ENCODE measurements at places on chromosomes 4 and X.

DNA sequence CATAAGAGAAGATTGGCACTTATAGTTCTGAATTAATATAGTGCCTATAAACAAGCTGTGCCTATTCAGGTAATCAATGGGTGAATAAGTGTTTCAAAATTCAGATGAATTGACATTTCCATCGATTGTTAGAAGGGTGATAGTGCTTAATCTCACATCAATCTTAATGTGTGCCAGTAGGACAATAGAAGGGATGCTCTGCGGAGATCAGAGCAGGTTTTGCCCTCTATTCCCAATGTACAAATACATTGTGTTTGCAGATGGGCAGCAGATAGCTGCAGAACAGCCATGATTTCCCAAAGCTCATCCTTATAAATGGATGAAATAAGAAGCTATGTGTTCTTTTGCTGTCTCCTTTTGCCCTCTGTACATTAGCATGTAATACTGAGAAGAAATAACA, 7.2 kb downstream of the MAB21L2 start:
- no peak for DNase-seq

- no peak for DNase-seq
Measured at GRCh38 chr4:62119195-62119594, 919.1 kb downstream of the ADGRL3 start.

- no peak for DNase-seq
Measured at GRCh38 chr4:113586072-113586471, 175.5 kb downstream of the CAMK2D start.

DNA sequence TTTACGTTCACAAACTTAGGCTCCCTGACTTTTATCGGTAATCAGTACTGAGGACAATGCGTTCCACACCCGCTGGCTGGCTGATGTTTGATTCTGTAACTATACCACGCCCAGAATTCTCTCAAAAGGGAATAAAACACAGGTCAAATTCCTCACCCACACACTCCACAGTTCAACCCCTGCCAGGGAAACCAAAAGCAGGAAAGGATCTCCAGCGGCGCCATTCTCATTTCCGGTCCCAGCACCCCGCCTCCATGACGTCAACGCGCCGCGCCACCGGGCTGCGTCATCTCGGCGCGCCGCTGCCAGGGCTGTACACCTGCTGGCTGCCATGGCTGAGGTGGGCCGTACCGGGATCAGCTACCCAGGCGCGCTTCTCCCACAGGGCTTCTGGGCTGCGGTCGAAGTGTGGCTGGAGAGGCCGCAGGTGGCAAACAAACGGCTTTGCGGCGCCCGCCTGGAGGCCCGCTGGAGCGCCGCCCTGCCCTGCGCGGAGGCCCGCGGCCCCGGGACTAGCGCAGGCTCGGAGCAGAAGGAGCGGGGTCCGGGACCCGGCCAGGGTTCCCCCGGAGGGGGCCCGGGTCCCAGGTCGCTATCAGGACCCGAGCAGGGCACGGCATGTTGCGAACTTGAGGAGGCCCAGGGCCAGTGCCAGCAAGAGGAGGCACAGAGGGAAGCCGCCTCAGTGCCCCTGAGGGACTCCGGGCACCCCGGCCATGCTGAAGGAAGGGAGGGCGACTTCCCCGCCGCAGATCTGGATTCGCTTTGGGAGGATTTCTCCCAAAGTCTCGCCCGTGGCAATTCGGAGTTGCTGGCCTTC, at the start of the genes ACOX3 and TRMT44:
ACOX3 (minus strand) TSS at position 232 of the 820 bp plus-strand sequence. CDS start 24,202 bp downstream, outside the sequence.
TRMT44 (plus strand) TSS at position 286 of the 820 bp plus-strand sequence; CDS start at position 332, 46 bp downstream.
- DNase-seq = peak; percentile 97

- no peak for DNase-seq
Measured at GRCh38 chrX:24377911-24378468, 17.6 kb downstream of the SUPT20HL1 start.

DNA sequence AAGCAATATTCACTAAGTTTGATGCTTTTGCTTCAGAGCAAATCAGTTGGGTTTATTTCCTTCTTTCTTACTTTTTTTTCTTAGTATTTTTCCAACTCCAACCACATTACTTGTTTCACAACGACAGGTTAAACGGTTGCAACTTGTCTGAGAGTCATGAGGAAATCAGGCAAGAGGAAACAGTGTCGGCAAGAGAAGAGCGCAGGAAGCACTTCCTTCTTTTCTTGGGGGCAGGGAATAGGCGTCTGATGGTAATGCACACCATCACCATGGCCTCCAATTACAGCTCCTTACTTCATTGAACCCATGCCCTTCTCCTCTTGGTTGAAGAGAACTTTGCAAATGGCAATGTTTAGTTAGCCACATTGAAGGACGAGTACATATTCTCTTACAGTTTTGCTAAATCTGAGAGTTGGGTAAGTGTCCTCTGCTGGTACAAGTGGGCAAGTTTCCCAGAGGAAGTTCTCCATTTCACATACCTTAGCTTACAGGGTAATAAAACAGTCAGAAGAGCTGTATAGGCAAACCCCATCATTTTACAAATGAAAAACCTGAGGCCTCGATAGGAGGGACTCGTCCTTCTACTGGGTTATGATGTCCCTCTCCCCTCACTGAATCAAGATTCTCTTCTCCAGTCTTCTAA, 8.3 kb upstream of the CXCL8 start:
- DNase-seq = no peak

- no peak for DNase-seq
Measured at GRCh38 chrX:80216086-80216485, 201.5 kb downstream of the TBX22 start.

- no peak for DNase-seq
Measured at GRCh38 chr4:139455126-139455538, 1.2 kb downstream of the RAB33B start.

DNA sequence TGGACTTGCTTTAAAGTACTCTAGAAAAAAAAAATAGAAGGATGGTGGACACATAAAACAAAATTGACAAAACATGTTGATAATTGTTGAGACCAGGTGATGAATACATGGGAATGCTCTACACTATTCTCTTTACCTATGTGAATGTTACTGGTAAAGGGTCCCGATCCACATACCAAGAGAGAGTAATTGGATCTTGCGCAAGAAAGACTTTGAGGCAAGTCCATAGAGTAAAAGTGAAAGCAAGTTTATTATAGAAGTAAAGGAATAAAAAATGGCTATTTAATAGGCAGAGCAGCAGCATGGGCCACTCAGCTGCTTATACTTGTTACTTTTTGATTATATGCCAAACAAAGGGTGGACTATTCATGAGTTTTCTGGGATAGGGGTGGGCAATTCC, 34.0 kb upstream of the PRR32 start:
- DNase-seq = no peak

GRCh38 chrX:154516656-154517100, 646 bp upstream of the FAM3A start:
- DNase-seq = no peak

DNA sequence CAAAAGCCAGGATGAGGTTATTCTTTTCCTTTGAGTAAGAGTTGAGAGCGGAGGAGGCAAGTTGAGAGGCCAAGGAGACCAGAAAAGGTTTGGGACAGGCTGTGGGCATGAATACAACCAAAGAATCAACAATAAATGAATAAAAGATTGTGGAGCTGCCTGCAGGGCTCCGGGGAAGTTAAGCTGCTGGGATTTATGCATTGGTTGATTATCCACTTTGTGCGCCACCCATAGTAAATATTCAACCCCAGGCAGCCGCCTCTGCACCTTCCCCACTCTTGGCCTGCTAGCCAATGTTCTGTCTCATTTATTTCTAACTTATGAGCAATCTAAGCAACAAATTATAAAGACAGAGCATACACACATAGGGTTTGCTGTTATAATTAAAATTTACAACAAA, 28.2 kb upstream of the IGSF1 start:
- DNase-seq = no peak

- DNase-seq = peak; percentile 39
Measured at GRCh38 chrX:81120936-81121371, 80.8 kb downstream of the HMGN5 start.

DNA sequence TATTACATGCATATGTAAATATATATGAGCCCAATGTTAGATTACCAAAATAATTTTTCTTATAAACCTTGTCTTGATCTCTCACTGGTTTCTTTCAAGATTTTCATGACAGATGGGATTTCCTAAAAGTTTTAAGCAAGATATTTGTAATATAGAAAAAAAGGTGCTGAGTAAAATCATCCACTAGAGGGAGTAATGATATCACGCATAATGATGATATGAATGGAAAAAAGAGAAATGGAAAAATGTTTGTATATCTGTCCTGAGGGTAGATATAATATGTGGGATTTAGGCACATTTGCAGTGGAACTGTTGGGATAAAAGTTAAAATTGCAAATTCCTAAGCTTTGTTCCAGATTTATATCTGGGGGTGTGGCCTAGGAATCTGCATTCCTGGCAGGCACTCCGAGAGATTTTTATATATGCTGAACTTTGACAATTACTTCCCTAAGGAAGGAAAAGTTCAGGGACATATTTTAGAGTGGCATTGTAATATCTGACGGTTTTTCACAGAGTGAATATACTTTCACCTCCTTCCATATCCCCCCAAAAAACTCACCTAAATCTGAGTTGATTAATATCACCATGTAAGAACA, 60.5 kb downstream of the TMA16 start:
- DNase-seq = no peak

GRCh38 chr4:31923634-31924033, 1203.5 kb downstream of the PCDH7 start:
- DNase-seq = no peak

- DNase-seq = no peak
Measured at GRCh38 chrX:54066841-54067240, 22.6 kb upstream of the PHF8 start.

- DNase-seq = no peak
Measured at GRCh38 chr4:124530464-124531077, 182.0 kb downstream of the ANKRD50 start.

GRCh38 chr4:98314791-98315565, 53.8 kb downstream of the RAP1GDS1 start:
- no peak for DNase-seq

- no peak for DNase-seq
Measured at GRCh38 chrX:119635799-119636198, 29.6 kb upstream of the NKRF start.

DNA sequence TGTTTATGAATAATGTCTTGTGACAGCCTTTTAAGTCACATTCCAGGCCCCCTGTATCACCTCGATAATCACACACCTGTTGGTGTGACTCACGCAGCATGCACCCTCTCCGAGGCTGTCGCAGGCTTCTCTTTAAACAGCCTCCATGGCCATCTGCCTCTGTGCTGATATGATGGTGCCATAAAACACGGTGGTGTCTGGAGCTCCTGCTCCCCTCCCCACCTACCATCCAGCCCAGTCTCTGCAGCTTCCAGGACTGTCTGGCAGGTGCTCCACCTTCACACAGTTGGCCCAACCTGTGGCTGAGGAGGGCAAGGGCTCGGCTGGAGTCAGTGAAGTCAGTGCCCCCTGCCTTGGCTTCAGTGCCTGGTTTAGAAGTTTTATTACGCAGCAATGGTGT, 173.8 kb upstream of the RPL34 start:
- no peak for DNase-seq

- no peak for DNase-seq
Measured at GRCh38 chrX:69234624-69235023, 69.4 kb upstream of the PJA1 start.

DNA sequence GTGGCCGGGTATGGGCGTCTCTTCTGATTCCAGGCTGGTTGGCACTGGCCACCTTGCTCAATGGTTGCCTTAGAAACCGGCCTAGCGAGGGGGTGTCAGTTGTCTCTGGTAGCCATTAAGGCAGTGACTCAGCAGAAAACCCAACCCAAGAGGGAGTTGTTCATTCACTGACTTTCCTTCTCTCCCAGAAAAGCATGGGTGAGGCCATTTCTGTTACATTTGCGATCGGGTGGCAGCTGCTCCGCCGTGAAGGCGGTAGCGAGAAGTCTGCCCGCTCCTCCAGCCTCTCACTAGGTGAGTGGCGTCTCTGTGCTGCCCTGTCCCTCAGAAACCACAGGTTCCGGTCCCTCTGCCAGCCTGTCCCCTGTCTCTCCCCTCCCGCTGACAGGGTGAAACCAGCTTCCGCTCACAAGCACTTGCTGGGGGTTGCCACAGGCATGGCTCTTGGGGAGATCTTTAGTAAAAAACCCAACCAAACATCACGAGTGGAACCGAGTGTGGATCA, 17.4 kb downstream of the IRAK1 start:
- DNase-seq = peak; percentile 43

GRCh38 chr4:19187691-19188090, 1064.0 kb upstream of the SLIT2 start:
- no peak for DNase-seq

DNA sequence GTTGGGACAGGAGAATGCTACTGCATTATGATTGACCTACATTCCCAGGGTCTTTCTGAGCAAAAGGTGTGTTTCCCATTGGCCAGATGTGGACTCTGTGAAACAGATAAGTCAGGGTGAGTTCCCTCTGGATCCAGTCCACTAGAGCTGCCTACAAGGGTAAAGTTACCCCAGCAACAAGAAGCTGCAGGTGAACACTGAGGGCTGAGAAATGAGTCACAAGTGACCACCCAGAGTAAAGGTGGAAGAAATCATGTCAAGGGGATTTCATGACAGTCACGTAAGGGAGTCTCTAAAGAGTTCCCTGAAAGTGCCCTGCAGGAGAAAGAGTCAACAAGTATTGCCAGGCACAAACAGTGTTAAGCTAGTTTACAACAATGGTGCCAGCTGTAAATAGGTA, 16.3 kb downstream of the F8A1 start:
- DNase-seq = no peak

DNA sequence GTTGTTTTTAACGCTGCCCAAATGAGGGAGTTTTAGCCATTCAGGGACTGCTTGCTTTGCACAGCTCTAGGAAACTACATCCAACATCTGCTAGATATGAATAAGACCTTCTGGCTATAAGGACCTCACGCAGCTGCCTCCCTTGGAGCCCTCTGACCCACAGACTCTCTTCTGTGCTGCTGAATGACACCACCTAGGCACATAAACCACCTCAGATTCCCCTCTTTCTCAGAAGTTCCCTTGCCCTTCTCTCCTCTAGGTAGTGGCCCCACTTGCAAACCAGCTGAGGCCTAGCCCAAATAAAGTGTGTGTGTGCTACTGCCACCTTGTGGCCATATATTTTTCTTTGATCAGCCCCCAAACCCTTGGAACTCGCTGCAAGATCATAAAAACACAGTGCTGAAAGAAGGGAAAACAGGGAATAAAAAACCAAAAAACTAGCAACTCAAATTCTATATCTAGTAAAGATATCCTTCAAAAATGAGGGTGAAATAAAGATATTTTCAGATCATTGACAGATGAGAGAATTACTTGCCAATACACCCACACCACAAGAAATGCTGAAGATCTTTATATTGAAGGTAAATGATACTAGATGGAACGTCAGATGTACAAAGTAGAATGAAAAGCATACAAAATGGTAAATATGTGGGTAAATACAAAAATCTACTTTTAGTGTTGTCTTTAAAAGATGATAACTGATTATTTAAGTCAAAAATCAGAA, 265.9 kb downstream of the ADAMTS3 start:
- DNase-seq = peak; percentile 46

DNA sequence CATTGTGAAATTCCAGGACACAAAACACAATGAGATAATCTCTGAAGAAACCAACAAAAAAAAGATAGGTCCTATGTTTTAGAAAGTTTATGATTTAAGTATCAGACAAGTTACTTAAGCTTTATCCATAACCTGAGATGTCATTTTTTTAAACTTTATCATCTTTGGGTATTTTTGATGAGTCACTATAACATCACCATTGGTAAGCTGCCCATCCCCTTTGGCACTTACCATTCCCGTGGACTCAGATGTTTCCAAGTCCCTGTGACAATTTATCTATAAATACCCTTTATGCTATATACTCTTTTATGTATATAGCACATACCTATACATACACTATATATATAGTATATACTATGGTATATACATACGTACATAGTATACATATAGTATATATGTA, 198.9 kb upstream of the GEMIN8 start:
- DNase-seq = no peak

Measured in stimulated activated CD4-positive, alpha-beta T cell treated with anti-CD3 and anti-CD28 coated beads, Interleukin-2, amount 100 ng/mL, for 24 hours (primary cell).